ENCODE measurements at places on chromosomes 6 and 20. TPM values are rescaled to one million over a fixed set of nuclear protein-coding genes. Genes with fewer than 3 reads are reported as not detected.

Gene KCNK16
- not detected for total RNA-seq

Gene UNC5CL
- 0.25 TPM for total RNA-seq

Gene CTAGE9
- total RNA-seq: not detected

Gene TCP11
- total RNA-seq: not detected

Gene BPIFB4
- not detected for total RNA-seq

Gene LIN28B
- not detected for total RNA-seq

Gene TDRD6
- not detected for total RNA-seq

Gene SLC17A5
- 6.5 TPM for total RNA-seq

Gene CHRNA4
- not detected for total RNA-seq

Gene MATN4
- total RNA-seq: not detected
